Hematopoietic multipotent progenitor cell treated with erythropoietin and hydrocortisone succinate and interleukin-3 and kit ligand, for 15 days (in vitro differentiated cells): ENCODE measurements at places on chromosomes 12 and 14.

DNA sequence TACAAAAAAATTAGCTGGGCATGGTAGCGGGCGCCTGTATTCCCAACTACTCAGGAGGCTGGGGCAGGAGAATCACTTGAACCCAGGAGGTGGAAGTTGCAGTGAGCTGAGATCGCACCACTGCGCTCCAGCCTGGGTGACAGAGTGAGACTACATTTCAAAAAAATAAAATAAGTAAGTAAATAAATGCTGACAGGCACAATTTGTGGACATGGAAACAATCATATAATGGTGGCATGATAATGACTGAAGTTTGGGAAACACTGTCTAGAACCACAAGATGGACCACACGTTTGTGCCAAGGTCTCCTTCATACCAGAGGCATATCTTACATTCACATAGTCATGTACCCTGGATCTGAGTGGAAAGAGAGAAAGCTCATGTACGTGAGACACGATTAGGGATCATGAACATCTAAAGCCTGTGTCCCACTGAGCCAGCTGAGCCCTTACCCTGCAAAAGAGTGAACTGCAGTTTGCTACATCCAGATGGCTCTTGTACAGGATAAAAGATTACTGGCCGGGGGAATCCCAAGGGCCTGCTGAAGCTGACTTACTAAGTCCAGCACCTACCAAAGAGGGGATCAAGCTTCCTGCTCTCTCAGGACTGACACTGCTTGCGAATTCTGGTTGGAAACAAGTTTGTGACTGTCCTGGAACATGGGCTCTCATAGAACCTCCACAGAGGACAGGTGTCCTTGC lies 62.9 kb downstream of the TRAFD1 start:
- DNase-seq = no peak

DNA sequence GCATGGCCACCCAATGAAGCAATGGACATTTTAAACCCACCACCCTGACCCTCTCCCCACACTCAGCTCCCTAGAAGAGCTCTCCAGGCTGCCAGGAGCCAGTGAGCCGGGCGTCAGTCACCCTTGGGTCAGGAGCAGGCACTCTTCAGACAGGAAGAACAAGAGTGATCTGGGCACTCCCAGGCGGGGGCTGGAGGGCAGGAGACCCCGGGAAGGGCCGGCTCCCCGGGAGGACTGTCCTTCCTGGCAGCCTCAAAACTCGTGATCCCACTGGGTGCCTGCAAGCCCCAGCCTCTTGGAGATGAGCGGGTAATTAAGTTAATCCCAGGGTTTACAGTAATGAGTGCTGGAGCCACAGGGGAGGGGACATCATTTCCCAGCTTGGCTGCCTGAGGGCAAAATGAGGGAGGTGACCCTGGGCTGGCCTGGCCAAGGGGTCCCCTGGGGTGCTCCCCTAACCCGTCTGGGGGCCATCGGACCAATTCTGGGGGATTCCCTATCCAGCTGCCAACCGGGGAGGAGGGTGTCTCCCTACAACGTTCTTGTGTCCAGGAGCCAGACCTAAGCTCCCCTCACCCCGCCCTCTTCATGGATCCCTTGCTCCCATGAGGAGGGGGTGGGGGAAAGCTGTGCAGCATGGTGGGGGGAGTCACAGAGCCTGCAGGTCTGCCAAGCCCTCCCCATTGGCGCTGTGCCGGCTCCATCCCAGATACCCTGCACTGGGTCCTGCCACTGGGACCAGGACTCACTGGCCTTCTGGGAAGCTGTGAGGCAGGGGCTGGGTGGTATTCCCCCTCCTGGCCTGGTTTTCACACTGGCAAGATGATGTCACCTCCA lies 59.2 kb downstream of the CCNK start:
- no peak for DNase-seq

GRCh38 chr12:80222261-80222660 lies 122.9 kb downstream of the OTOGL start:
- DNase-seq = no peak

GRCh38 chr14:52025310-52025709 lies 36.0 kb downstream of the RTRAF start:
- no peak for DNase-seq

GRCh38 chr12:81949416-81949815 lies 190.3 kb upstream of the PPFIA2 start:
- DNase-seq = no peak

GRCh38 chr12:19227880-19228210 lies 98.3 kb downstream of the PLEKHA5 start:
- no peak for DNase-seq

DNA sequence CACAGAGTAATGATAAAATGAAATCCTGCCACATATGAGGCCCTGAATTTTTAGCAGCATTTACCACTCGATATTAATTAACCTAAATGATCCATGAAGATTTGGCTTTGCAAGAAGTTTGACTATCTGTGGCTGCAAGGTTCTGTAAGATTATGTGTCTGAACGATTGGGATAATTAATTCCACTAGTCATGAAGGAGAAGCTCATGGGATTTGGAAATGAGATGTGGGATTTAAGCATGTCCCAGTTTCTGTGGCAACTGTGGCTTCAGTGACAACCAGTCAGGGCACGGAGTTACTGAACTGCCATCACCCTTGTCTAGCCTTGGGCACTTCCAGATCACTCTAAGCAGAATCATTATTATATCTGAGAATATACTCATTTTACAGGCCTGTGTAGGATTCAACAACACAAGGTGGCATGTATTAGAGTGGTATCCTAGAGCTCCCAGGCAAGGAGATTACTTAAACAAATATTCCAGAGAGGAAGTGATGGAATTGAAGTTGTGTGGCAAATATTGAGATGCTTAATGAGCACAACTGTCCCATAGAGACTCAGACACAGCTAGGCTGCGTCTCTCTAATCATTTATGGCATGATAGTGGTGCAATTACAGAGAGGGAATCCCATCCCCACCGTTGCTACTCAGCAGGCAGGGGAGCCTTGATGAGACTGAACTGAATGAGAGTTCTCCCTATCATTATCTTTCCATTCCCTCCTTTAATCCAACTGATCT lies 205.0 kb upstream of the KRR1 start:
- no peak for DNase-seq

- no peak for DNase-seq
Measured at GRCh38 chr12:10994307-10994706, 3.8 kb downstream of the TAS2R20 start.

- no peak for DNase-seq
Measured at GRCh38 chr12:120849765-120850164, 54.4 kb downstream of the SPPL3 start.

GRCh38 chr14:100857923-100858837 lies 32.3 kb downstream of the MEG3 start:
- DNase-seq = no peak

DNA sequence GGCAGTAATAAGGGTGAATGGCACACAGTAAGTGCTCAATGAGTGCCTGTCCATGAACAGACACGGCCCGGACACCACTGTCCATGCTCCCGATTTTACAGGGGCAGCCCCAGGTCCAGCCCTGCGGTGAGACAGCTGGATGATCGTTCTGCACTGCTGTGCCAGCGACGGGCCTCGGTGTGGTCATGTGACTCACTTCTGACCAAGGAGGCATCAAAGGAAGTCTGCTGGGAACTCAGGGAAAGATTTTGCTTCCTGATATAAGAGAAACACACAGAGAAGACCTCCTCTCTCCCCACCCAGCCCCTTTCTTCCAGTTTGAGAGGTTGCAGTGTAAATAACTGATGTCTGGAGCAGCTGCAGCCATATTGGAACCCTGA lies 126.6 kb downstream of the SCARB1 start:
- DNase-seq = no peak

- DNase-seq = no peak
Measured at GRCh38 chr12:104154806-104155205, 16.8 kb upstream of the NFYB start.

DNA sequence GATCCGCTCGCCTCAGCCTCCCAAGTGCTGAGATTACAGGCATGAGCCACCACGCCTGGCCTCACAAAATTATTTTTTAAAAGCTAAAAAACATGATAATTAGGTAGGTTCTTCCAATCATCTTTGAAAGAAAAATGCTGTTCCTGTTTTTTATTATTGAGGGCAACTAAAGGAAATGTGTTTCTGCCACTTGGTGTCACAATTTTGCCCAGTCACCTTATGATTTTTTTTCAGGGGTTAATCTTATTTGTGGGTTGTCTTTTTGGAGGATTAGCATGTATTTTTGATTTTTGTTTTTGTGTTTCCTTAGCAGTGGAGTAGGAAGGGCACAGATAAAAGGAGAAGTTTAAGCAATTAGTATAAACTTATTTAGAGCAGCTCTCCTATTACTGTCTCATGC lies 79.8 kb downstream of the PRORP start:
- no peak for DNase-seq

DNA sequence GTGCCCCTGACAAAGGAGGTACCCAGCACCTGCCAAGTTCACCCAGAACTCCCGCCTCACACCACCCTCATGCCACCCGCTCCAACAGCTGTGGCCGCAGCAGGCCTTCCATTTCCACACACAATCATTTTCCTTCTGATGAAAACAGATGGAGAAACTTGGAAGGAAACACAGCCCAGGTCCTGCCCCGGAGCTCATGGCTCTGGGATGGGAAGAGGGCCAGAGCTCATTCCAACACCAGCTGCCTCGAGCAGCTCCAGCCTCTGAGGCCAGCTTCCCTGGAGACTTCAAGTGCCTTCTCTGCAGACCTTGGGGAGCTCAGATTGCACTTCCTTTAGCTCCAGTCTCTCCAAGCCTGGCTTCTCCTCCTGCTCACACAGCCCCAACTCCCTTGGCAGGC lies 55.1 kb upstream of the CMKLR1 start:
- no peak for DNase-seq

DNA sequence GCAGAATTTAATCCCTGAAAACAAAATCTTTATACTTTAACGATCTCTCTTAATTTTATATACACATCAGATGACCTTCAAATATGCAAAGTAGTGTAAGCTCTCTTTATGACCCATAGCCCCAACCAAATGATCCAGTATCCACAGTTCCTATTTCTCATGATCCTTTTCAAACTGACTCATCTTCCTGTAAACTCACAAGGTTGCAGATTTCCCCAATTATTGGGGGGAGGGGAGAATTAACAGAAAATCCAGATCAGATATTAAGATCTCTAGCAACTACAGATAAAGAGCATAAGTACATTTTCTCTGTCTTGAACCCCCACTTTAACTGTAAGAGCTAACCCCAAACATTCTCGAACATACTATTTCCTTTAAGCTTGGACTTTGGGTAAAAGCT lies 12.5 kb downstream of the GNS start:
- DNase-seq = no peak

DNA sequence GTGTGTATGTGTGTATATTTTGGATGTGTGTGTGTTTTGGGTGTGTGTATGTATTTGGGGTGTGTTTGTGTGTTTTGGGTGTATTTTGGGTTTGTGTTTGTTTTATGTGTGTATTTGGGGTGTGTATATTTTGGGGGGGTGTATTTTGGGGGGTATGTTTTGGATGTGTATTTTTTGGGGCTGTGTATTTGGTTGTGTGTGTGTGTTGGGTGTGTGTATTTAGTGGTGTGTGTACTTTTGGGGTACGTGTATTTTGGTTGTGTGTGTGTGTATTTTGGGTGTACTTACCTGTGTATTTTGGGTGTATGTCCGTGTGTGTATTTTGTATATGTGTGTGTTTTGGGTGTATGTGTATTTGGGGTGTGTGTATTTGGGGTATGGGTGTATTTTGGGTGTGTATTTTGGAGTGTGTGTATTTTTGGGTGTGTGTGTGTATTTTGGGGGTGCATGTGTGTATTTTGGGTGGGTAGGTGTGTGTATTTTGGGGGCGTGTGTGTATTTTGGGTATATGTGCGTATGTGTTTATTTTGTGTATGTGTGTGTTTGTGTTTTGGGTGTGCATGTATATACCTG lies 16.7 kb upstream of the TCTN2 start:
- no peak for DNase-seq

DNA sequence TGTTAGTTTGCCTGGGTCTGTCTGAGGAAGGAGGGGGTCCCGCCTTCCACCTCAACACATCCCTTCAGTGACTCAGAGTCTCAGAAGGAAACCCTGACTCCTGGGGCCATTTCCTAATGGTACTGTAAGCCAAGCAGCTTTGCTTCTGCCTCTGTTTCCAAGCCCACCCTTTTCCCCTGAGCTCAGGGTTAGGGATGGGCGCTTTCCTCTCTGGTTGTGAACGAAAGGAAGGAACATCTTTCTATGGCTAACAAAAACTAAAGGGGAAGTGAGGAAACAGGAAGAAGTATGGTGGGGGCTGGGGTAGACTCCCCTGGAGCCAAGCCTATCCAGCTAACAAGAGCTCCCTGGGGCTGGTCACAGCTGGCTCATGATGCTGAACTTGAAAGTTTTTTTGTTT lies 11.6 kb upstream of the UNC119B start:
- no peak for DNase-seq

GRCh38 chr14:61262082-61262481 lies 19.1 kb downstream of the TMEM30B start:
- DNase-seq = no peak

GRCh38 chr14:65168840-65169239 lies 66.5 kb upstream of the MAX start:
- DNase-seq = no peak

- DNase-seq = no peak
Measured at GRCh38 chr14:82047777-82048470, 514.3 kb upstream of the SEL1L start.

DNA sequence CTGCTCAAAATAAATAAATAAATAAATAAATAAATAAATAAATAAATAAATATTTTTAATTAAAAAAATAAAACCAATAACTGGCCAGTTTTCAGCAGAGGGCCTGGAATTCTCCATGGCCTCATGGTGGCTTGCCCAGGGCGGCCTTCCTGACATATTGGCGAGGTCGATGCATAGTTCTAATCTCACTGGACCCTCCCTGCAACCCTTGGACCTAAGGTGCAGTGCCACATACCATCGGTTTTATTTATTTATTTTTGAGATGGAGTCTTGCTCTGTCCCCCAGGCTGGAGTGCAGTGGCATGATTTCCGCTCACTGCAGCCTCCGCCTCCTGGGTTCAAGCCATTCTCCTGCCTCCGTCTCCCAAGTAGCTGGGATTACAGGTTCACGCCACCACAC lies 3.9 kb upstream of the VSIG10 start:
- no peak for DNase-seq

DNA sequence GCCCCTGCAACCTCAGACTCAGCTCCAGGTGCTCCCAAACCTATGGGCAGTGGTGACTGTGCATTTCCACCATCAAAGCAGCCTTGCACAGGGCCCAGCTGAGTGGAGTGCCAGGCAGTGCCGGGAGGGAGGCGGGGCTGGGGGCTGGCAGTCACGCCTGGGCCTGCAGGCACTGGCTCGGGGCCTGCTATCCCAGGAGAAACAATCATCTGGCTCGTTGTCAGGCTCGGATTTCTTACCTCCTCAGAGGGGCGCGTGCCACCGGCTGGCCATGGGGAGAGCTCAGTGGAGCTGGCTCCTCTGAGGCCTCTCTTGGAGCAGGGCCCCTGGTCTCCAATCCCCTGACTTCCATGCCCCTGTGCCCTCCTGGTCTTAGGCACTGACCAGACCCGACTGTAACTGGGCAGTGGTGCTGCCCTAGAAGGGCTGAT lies 20.2 kb upstream of the PPP1R13B start:
- DNase-seq = no peak

GRCh38 chr14:97874394-97874793 lies 1077.2 kb downstream of the VRK1 start:
- no peak for DNase-seq

- no peak for DNase-seq
Measured at GRCh38 chr12:40632933-40633332, 59.3 kb upstream of the CNTN1 start.

GRCh38 chr12:121253638-121254335 lies 42.7 kb downstream of the CAMKK2 start:
- no peak for DNase-seq
